ENCODE measurements at places on chromosomes 16 and 17. TPM values are rescaled to one million over a fixed set of nuclear protein-coding genes. Genes with fewer than 3 reads are reported as not detected.

CDH1 gene
- 0.50 TPM for total RNA-seq

CD68 gene
- total RNA-seq: 1.4 TPM

ODF4 gene
- not detected for total RNA-seq

- no peaks in the 10 kb centered on the region for H3K27me3 ChIP-seq
- H3K27ac ChIP-seq: peak overlapping the region; percentile 40
- H3K36me3 ChIP-seq: peaks cover 4% of the 10 kb centered on the region
- DNase-seq: no peak
- no peak overlapping the region for H3K4me3 ChIP-seq
- H3K4me1 ChIP-seq: peaks cover 43% of the 10 kb centered on the region
Observed at GRCh38 chr17:45301674-45302073, 15.1 kb downstream of the MAP3K14 start.

GRCh38 chr16:57178196-57178595 lies 7.6 kb downstream of the PSME3IP1 start:
- H3K27me3 ChIP-seq: no peaks in the 10 kb centered on the region
- H3K4me1 ChIP-seq: no peaks in the 10 kb centered on the region
- no peak for DNase-seq
- H3K27ac ChIP-seq: no peak overlapping the region
- no peak overlapping the region for H3K4me3 ChIP-seq
- peaks cover 6% of the 10 kb centered on the region for H3K36me3 ChIP-seq

GRCh38 chr17:17978481-17979424 lies 6.1 kb downstream of the DRC3 start:
- no peak overlapping the region for H3K27ac ChIP-seq
- H3K4me1 ChIP-seq: no peaks in the 10 kb centered on the region
- no peaks in the 10 kb centered on the region for H3K27me3 ChIP-seq
- H3K4me3 ChIP-seq: no peak overlapping the region
- no peak for DNase-seq
- no peaks in the 10 kb centered on the region for H3K36me3 ChIP-seq

DNA sequence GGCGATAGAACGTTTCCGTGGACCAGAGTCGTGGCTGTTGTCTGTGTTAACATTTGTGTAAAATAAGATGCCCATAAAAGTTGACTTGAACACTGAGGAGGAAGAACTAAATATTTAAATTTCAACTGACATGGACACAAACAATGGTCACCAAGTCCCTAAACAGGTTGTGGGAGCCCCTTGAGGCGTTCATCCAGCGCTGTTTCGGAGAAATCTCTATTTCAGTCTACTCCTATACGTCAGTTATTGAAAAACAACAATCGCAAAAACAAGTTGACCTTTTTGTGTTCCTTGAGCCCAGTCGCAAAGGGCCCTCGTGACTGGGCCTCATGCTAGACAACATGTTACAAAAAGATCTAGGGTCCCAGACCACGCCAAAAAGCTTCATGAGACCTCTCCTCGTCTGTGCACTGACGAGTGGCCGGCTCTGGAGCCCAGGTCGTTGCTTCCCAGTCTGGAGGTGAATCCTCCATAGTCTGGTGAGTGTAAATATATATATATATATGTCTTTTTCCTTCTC lies 439 bp upstream of the TMEM231 start:
- H3K4me1 ChIP-seq: peaks cover 15% of the 10 kb centered on the region
- H3K27ac ChIP-seq: peak overlapping the region; percentile 73
- no peaks in the 10 kb centered on the region for H3K27me3 ChIP-seq
- no peak for DNase-seq
